ENCODE measurements at places on chromosomes 6 and 20. TPM values are rescaled to one million over a fixed set of nuclear protein-coding genes. Genes with fewer than 3 reads are reported as not detected.

DNA sequence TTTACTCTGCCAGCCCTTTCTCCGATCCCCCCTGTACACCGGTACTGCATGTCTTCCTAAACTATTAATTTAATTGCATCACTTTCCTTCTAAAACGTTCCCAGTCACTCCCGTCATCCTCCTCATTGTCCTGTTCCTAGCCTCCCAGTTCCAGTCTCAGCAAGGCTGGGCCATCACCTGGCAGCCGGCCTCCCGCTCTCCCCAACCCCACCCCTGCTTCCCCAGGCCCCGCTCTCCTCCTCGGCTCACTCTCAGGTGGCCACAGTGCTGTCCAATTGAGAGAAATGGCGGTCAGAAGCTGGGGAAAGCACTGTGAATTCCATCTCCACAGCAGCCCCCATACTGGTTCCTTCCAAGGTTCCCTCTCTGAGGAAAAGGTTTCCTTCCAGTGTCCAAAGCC, 8.9 kb downstream of the PDE10A start:
- no peaks in the 10 kb centered on the region for H3K4me1 ChIP-seq
- H3K27me3 ChIP-seq: peaks cover 9% of the 10 kb centered on the region
- no peaks in the 10 kb centered on the region for H3K36me3 ChIP-seq

GRCh38 chr20:10832141-10832540, 158.3 kb upstream of the JAG1 start:
- H3K36me3 ChIP-seq: no peaks in the 10 kb centered on the region
- H3K27me3 ChIP-seq: peaks cover 3% of the 10 kb centered on the region
- H3K4me3 ChIP-seq: no peak overlapping the region
- H3K27ac ChIP-seq: no peak overlapping the region
- no peak for DNase-seq

DNA sequence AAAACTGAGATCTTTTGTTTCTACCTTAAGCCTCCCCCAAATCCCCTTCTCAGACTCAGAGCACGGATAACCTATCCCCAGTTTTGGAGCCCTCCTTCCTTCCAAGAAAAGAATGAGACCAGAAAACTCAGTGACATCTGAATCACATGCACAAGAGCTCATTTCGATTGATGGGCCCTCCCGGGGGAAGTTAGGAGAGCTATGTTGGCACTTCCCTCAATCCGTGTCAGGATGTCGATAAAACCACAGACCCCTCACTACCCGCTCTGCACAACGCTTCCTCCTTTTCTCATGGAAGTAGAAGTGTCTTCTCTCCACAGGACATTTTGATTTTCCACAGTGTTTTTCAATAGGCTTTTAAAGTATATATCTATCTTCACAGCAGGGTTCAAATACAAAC, 332.4 kb downstream of the HACE1 start:
- no peak for DNase-seq
- no peak overlapping the region for H3K4me3 ChIP-seq
- peaks cover 21% of the 10 kb centered on the region for H3K27me3 ChIP-seq
- no peaks in the 10 kb centered on the region for H3K36me3 ChIP-seq

DNA sequence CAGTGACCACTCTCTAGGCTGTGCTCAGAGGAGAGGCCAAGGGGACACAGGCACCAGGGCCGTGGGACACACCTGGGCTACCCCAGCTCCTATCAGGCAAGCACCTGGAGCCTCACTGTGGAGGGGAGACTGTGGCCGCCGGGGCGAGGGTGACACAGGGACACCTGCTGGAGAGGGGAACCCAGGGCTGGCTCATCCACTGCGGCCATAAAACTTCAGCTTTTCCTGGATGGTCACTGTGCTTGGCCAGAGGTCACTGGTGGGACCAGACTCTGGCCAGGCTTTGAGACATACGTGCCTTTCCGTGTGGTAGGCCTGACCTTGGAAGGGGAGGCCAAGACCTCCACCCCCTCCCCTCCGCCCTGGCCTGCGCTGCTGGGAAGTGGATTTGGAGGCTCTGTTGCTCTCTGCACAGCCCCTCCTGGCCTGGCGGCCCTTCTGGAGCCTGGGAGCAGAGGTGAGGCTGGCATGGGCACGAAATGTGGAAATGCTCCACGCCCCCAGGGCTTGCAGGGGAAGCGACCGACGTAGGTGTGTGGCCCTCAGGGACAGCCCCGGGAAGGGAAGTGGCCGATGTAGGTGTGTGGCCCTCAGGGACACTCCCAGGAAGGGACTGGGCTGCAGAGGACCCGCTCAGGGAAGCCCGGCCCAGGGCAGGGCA, 42.9 kb upstream of the BHLHE23 start:
- peaks cover 6% of the 10 kb centered on the region for H3K27me3 ChIP-seq
- no peak overlapping the region for H3K27ac ChIP-seq
- H3K4me3 ChIP-seq: no peak overlapping the region
- no peak for DNase-seq

DNA sequence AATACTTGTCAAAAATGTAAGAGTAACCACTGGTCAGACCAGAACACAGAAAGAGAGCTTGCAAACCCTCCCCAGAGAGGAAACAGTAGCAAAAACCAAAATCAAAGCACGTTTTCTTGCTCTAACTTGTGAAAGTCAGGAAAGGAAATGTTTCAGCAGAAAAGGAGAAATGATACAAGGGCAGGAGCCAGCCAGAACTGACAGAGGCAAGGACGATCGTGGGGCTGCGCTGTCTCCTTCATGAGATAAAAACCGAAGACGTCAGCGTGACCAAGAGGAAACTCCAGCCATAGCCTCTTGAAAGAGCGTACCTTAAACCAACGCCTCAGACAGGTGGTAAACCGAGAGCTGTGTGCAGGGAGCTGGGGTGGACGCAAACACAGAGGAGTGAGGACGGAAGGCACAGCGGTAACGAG, 27.5 kb downstream of the LAMA5 start:
- DNase-seq: no peak
- no peak overlapping the region for H3K4me3 ChIP-seq
- H3K4me1 ChIP-seq: no peaks in the 10 kb centered on the region
- H3K27me3 ChIP-seq: peaks cover 9% of the 10 kb centered on the region
- no peaks in the 10 kb centered on the region for H3K36me3 ChIP-seq

GRCh38 chr6:28824793-28825731, 98.7 kb downstream of the TRIM27 start:
- peaks cover 64% of the 10 kb centered on the region for H3K27me3 ChIP-seq
- no peak overlapping the region for H3K27ac ChIP-seq
- peak overlapping the region; percentile 9 for H3K4me3 ChIP-seq
- no peaks in the 10 kb centered on the region for H3K36me3 ChIP-seq

GRCh38 chr20:10385850-10386544, 48.0 kb downstream of the MKKS start:
- H3K4me3 ChIP-seq: no peak overlapping the region
- no peaks in the 10 kb centered on the region for H3K4me1 ChIP-seq
- H3K27ac ChIP-seq: no peak overlapping the region
- DNase-seq: no peak
- H3K27me3 ChIP-seq: peaks cover 4% of the 10 kb centered on the region

GRCh38 chr20:25253606-25254275, 5.9 kb downstream of the PYGB start:
- H3K36me3 ChIP-seq: peaks cover 6% of the 10 kb centered on the region
- peaks cover 61% of the 10 kb centered on the region for H3K4me1 ChIP-seq
- H3K27ac ChIP-seq: no peak overlapping the region

- H3K4me1 ChIP-seq: peaks cover 81% of the 10 kb centered on the region
- peaks cover 34% of the 10 kb centered on the region for H3K36me3 ChIP-seq
- peak overlapping the region; percentile 63 for H3K27ac ChIP-seq
- H3K27me3 ChIP-seq: no peaks in the 10 kb centered on the region
These were observed 144.2 kb downstream of the JARID2 start for GRCh38 chr6:15389765-15390723.

GRCh38 chr6:89081129-89081422, 525 bp downstream of the PNRC1 start:
- H3K27me3 ChIP-seq: no peaks in the 10 kb centered on the region
- no peak for DNase-seq
- peaks cover 28% of the 10 kb centered on the region for H3K4me1 ChIP-seq
- peak overlapping the region; percentile 94 for H3K4me3 ChIP-seq
- H3K36me3 ChIP-seq: peaks cover 42% of the 10 kb centered on the region
- H3K27ac ChIP-seq: peak overlapping the region; percentile 99

DNA sequence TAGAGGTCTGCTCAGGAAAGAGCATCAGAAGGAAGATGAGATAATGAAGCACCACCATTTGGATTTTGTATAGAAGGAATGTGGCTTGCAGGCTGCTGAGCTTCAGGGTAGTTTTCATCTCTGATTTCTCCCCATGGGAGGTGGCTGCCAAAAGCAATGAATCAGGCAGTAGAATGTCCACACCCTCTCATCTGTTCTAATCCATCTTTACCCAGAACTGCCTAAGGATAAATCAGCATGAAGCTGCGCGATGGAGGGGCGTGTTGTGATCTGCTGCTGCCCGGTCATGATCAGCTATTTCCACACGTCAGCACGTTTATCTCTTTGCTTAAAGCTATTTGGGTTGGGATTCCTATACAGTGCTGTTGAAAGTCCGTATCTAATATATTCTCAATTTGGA, 295.4 kb downstream of the FOXA2 start:
- no peak for DNase-seq
- H3K27me3 ChIP-seq: no peaks in the 10 kb centered on the region
- H3K4me3 ChIP-seq: no peak overlapping the region
- no peaks in the 10 kb centered on the region for H3K36me3 ChIP-seq
- no peak overlapping the region for H3K27ac ChIP-seq

GRCh38 chr6:79997728-79998127, 6.7 kb upstream of the TTK start:
- no peaks in the 10 kb centered on the region for H3K36me3 ChIP-seq
- no peak overlapping the region for H3K4me3 ChIP-seq
- no peak for DNase-seq
- no peaks in the 10 kb centered on the region for H3K27me3 ChIP-seq
- no peaks in the 10 kb centered on the region for H3K4me1 ChIP-seq

- no peaks in the 10 kb centered on the region for H3K4me1 ChIP-seq
- DNase-seq: no peak
- peaks cover 3% of the 10 kb centered on the region for H3K36me3 ChIP-seq
These were observed 115.0 kb downstream of the PRKN start for GRCh38 chr6:162612613-162613012.

GRCh38 chr6:142446576-142446975, 144.8 kb downstream of the ADGRG6 start:
- no peak for DNase-seq
- peaks cover 3% of the 10 kb centered on the region for H3K4me1 ChIP-seq
- H3K27me3 ChIP-seq: no peaks in the 10 kb centered on the region
- no peak overlapping the region for H3K4me3 ChIP-seq
- H3K36me3 ChIP-seq: no peaks in the 10 kb centered on the region

DNA sequence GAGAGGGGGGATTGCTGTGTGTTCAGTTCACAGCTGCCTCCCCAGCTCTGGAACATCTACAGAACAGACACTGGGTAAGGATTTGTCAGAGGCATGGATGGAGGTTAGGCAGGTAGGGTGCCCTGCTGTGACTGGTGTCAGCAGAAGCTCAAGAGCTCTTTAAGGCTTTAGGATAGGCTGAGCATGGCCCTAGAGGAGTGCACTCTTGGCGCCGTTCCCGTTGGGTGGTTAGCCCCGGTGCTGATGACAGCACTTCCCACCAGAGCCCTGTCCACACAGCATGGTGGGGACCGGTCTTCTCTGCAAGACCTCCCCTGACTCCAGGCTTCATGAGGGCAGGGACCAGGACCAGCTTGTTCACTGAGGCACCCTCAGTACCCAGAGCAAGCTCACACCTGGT, 262.0 kb downstream of the BMP7 start:
- H3K4me1 ChIP-seq: peaks cover 2% of the 10 kb centered on the region
- no peak for DNase-seq
- no peak overlapping the region for H3K27ac ChIP-seq
- no peaks in the 10 kb centered on the region for H3K36me3 ChIP-seq
- H3K27me3 ChIP-seq: peaks cover 12% of the 10 kb centered on the region
- no peak overlapping the region for H3K4me3 ChIP-seq

- no peaks in the 10 kb centered on the region for H3K36me3 ChIP-seq
- no peak overlapping the region for H3K4me3 ChIP-seq
- no peak overlapping the region for H3K27ac ChIP-seq
- DNase-seq: no peak
- H3K27me3 ChIP-seq: peaks cover 8% of the 10 kb centered on the region
These were observed 25.0 kb downstream of the BMP7 start for GRCh38 chr20:57241363-57241991.

DNA sequence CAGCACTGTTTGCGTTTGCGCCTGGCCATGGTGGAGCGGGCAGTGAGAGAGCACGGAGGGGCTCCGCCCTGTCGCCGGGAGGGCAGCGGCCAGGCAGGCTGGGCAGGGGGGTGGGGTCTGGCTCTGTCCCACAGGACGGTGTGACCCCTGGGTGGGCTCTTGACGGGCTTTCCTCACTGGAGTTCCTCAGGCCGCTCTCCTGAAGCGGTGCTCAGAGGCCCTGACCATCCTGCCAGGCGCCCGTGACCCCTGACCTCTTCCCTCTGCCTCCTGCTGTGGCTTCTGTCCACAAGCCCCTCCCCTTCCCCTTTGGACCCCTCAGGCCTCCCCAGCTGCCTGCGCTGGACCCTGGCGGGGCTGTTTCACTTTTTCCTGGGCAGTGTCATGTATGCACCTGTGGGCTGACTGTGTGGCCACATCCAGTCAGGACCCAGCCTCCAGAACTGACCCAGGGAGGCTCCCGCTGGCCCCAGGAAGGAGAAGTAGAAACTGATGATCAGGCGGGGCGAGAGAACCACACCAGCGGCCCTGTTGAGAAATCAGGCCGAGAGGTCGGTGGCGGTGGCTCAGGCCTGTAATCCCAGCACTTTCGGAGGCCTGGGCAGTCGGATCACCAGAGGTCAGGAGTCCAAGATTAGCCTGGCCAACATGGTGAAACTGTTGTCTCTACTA, 1.2 kb downstream of the OGFR start:
- no peaks in the 10 kb centered on the region for H3K27me3 ChIP-seq
- peaks cover 21% of the 10 kb centered on the region for H3K4me1 ChIP-seq
- DNase-seq: no peak
- H3K4me3 ChIP-seq: peak overlapping the region; percentile 78

GRCh38 chr6:96576221-96576620, 13.3 kb downstream of the FHL5 start:
- no peaks in the 10 kb centered on the region for H3K36me3 ChIP-seq
- H3K4me3 ChIP-seq: no peak overlapping the region
- no peak overlapping the region for H3K27ac ChIP-seq
- DNase-seq: no peak

- peaks cover 6% of the 10 kb centered on the region for H3K4me1 ChIP-seq
- DNase-seq: no peak
- H3K27me3 ChIP-seq: peaks cover 16% of the 10 kb centered on the region
- H3K27ac ChIP-seq: no peak overlapping the region
- H3K36me3 ChIP-seq: no peaks in the 10 kb centered on the region
- H3K4me3 ChIP-seq: no peak overlapping the region
These were observed 25.8 kb upstream of the SLC9A8 start for GRCh38 chr20:49786668-49787370.

GRCh38 chr6:22036699-22037098, 260.1 kb downstream of the PRL start:
- peaks cover 2% of the 10 kb centered on the region for H3K27me3 ChIP-seq
- H3K36me3 ChIP-seq: no peaks in the 10 kb centered on the region
- H3K27ac ChIP-seq: no peak overlapping the region
- DNase-seq: no peak

GRCh38 chr6:56637640-56638039, 5.0 kb downstream of the DST start:
- H3K27me3 ChIP-seq: no peaks in the 10 kb centered on the region
- no peak overlapping the region for H3K4me3 ChIP-seq
- no peaks in the 10 kb centered on the region for H3K36me3 ChIP-seq
- no peaks in the 10 kb centered on the region for H3K4me1 ChIP-seq
- H3K27ac ChIP-seq: no peak overlapping the region

Gene ARMH2
- total RNA-seq: not detected

Gene LAMA5
- 0.72 TPM for total RNA-seq

Gene KIF25
- not detected for total RNA-seq

Gene BPIFA1
- total RNA-seq: not detected

Gene CST4
- not detected for total RNA-seq

Gene ECT2L
- total RNA-seq: not detected

Gene TREM1
- 0.86 TPM for total RNA-seq

Gene LAMP5
- total RNA-seq: not detected

Gene PFDN4
- 55.4 TPM for total RNA-seq

Gene ID4
- total RNA-seq: not detected
